ENCODE measurements at places on chromosomes 13 and 19.

- DNase-seq, result no peak
Measured at GRCh38 chr13:41049480-41050440, 11.5 kb upstream of the WBP4 start.

- no peak for DNase-seq
Measured at GRCh38 chr13:46565808-46566750, 13.1 kb downstream of the LRCH1 start.

GRCh38 chr13:23620613-23621315, 50.6 kb downstream of the TNFRSF19 start:
- no peak for DNase-seq

DNA sequence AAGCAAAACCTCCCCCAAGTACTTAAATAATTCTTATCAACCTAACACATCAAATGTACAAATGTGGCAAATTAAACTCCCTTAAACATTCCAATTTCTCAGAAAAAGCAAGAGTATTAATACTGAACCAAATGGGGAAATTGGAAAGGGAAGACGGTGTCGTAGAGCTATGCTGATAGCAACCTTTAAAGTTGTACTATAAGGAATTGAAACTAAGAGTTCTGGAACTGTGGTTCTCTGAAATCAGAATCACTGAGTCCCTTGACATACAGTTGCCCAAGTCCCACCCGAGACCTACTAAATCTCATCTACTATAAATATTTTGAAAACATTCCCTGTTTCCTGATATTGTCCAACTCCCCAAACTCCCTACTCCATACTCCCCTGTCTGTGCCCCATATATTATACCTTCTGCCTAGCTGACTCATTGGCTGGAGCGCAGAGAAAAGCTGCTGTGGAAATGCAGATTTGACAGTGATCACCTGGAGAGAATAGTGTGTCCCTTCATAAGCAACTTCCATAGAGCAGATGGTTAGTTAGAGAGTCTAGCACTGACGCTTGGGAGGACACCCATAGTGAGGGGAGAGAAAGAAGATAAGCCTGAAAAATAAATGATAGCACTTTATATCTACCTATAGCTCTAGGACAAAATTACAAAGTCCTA, 51.4 kb upstream of the ITM2B start:
- no peak for DNase-seq

- no peak for DNase-seq
Measured at GRCh38 chr19:19956434-19957075, 55.8 kb downstream of the ZNF93 start.

- peak; percentile 86 for DNase-seq
Measured at GRCh38 chr13:114130837-114131582, 1.4 kb downstream of the RASA3 start.

GRCh38 chr19:34181111-34181864, 9.0 kb downstream of the LSM14A start:
- DNase-seq, result no peak
